Right cardiac atrium (tissue), 5 donors: ENCODE measurements at places on chromosomes 1 and 21. TPM values are rescaled to one million over a fixed set of nuclear protein-coding genes. Genes with fewer than 3 reads are reported as not detected.
A peak's percentile ranks its signal among the peaks of the same experiment; 100 is the strongest.

GRCh38 chr1:104718752-104719151 is 969.1 kb downstream of the AMY1C start:
- DNase-seq, result no peak

DNA sequence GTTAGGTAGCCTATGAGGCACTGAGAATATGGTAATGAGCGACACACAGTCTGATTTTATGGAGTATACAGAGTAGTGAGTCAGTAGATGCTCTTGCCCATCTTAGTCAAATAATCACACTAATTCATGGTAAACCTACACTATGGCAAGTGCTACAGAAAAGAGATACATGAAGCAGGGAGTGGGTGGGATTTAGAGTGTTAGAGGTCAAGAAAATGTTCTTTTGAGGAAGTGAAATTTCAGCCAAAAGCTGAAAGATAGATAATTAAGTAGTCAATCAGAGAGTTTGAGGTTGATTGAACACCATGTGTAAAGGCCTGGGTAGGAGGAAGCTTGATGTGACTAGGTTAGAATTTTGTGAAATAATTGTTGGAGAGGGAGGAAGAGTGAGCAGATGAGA is 14.7 kb downstream of the MDM4 start:
- no peak for DNase-seq

- no peak for DNase-seq
These were observed 632 bp upstream of the FALEC start for GRCh38 chr1:150514913-150515327.

DNA sequence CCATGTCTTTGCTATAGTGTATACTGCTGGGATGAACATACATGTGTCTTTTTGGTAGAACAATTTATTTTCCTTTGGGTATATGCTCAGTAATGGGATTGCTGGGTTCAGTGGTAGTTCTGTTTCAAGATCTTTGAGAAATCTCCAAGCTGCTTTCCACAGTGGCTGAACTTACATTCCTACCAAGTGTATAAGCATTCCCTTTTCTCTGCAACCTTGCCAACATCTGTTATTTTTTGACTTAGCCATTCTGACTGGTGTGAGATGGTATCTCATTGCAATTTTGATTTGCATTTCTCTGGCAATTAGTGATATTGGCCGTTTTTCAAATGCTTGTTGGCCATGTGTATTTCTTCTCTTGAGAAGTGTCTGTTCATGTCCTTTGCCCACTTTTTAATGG is 37.5 kb upstream of the ANGPTL1 start:
- no peak for DNase-seq

GRCh38 chr1:48470481-48470855 is 1.5 kb downstream of the SPATA6 start:
- DNase-seq, result peak; percentile 80

DNA sequence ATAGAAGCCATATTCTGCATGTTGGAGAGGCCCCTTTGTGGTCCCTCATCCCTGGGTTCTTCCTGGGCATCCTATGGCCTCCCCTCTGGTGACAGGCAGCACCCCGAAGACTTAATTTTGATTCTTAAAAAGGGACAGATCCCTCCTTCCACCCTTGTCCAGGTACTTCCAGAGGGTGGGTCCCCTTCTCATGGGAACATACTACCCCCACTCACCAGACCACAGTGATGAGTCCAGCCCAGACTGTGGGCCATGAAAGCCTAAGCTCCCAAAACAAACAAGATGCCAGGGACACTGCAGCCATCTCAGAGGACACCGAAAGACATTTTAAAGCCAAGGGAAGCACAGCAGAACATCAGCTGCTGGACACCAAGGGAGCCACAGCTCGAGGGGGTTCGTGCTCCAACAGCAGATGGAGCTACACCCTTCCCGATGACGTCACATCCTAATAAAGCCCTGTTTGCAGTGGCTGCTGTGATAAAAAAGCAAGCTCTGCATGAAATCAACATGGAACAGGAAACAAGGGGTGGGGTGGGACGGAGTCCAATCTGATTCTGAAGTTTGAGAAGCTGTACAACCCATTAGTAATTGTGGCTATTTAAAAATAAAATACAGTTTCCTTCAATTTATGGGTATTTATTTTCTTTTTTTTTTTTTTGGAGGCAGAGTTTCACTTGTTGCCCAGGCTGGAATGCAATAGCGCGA is 32.4 kb downstream of the GNB1 start:
- peak; percentile 87 for DNase-seq

GRCh38 chr21:34313116-34313515 is 50.7 kb upstream of the KCNE2 start:
- no peak for DNase-seq

GRCh38 chr1:151832318-151832980 is 847 bp upstream of the RORC start:
- DNase-seq, result peak; percentile 88

DNA sequence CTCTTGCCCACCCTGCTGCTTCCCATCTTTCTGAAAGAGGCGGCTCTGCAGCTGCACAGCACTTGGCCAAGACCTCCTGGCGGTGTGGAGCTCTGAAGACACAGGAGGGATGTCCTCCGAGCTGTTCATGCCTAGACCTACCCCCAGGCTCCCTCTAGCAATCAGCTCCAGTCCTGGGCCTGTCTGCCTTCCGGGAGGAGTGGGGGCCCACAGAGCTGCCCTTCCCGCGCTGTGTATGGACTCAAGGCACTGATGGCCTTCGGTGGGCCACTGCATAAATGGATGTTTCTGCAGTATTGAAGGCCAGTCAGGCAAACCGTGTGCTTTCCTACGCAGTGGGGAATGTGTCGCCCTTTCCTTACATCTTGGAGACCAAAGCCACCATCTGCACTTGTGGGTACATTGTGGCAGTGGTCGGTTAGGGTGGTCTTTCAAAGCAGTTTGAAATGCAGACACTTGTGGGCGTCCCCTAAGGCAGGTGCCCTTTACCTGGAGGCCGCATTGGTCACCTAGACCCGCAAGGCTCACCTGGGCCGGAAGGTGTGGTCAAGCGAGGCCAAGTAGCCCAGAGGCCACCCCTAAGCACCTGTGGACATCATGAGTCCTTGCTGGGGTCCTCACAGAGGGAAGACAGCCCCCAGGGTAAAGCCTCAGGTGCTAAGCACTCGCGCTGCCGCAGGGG is 912 bp upstream of the PKNOX1 start:
- DNase-seq, result no peak

GRCh38 chr1:164587617-164588501 is 28.9 kb downstream of the PBX1 start:
- DNase-seq, result no peak

- DNase-seq, result no peak
These were observed 109.8 kb downstream of the USP25 start for GRCh38 chr21:15839601-15840000.

DNA sequence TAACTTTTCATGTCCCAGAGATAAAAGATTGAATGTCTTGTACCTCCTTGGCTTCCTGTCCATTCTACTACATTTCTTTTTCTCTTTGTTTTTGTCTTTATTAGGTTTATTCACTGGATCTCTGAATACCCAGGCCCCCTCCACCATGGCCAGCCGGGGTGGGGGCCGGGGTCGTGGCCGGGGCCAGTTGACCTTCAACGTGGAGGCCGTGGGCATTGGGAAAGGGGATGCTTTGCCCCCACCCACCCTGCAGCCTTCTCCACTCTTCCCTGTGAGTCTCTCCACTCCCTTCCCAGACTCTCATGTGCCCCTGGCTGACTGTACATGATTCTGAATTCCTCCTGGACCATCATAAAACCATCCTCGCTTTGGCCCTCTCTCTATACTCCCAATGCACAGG is 10.2 kb downstream of the POLR3GL start:
- no peak for DNase-seq

DNA sequence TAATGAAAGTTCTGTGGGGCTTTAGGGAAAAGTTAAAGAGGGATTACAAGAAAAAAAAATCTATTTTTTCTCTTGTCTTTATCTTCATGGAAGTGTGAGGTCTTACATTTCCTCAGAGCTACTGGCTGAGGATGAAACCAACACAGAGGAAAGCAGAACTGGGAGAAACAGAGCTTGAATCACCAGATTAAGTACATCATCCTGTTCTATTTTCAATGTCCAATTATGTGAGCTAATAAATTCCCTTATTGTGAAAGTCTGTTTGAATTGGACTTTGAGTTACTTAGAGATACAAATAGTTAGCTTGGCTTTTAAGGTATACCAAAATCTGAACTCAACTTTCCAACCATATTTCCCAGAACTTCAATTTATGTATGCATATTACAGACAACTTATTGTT is 69.2 kb downstream of the LPGAT1 start:
- no peak for DNase-seq

GRCh38 chr1:59692591-59692990 is 122.2 kb upstream of the HOOK1 start:
- no peak for DNase-seq

- peak; percentile 26 for DNase-seq
These were observed 3.5 kb upstream of the ZNF669 start for GRCh38 chr1:247107694-247108093.

DNA sequence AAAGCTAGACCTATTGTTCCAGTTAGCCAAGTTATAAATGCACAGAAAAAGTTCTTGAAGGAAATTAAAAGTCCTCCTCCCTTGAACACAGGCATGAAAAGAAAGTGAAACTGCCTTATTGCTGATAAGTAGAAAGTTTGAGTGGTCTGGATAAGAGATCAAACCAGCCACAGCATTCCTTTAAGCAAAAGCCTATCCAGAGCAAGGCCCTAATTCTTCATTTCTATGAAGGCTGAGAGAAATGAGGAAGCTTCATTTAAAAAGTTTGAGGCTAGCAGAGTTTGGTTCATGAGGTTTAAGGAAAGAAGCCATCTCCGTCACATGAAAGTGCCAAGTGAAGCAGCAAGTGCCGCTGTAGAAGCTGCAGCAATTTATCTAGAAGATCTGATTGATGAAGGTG is 2.7 kb upstream of the SSX2IP start:
- DNase-seq, result no peak

GRCh38 chr21:42120101-42120902 is 49.2 kb downstream of the UMODL1 start:
- no peak for DNase-seq

DNA sequence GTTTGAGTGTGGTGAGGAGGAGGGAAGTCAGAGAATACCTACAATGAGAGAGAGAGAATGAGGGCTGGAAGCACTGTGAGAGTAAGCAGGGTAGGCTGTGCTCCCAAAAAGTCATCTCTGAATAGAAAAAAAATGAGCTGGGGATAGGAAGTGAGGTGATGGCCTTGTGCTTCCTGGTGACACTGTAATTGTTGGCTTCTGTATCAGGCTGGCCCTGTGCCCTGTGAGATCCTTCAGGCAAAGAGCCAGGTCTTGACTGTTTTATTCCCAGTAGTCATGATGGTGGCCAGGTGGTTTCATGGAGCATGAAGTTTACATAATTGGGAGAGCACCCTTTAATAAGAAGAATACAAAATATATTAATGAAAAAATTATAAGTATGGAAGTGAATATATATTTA is 20.4 kb upstream of the SPATA6 start:
- DNase-seq, result no peak

DNA sequence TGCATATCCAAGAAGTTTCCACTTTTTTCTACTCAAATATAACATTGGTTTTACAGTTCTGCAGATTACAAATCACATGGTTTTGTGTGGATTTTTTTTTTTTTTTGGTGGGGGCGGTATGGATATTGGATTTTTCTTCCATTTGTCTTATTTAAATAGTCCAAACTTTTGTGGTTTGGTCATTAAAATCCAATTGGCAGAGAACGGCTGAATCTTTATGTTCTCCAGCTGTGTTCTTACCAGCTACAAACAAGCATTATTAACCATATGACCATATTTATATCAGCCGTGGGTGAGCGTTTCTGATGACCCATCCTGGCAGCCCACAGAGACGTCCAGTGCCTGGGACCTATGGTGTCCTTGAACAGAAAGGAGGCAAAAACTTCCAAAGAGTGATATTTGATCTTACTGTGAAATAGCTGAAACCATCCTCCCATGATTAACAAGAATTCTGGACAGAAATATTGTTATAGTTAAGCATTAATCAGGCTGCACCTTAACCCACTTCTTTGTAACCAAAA is 200.4 kb downstream of the LYPLAL1 start:
- no peak for DNase-seq

GRCh38 chr1:55774446-55774845 is 559.3 kb upstream of the USP24 start:
- DNase-seq, result no peak

- no peak for DNase-seq
These were observed 134.8 kb downstream of the NOS1AP start for GRCh38 chr1:162204129-162204822.

DNA sequence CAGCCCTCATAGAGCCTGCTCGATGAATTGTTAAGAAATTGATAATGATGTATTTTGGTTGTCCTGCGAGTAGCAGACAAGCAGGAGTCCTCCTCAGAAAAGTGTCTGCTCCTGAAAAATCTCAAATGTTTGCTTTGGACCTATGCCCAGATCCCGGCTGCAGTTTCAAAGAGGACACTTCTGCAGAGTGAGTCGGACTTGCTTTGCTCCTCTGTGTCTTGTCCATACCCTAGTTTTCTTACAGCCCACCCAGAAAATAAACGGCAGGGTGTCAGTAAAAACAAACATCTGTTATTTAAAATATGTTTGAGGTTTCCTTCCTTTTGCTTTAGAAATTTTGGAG is 2.8 kb downstream of the S100A10 start:
- DNase-seq, result no peak

DNA sequence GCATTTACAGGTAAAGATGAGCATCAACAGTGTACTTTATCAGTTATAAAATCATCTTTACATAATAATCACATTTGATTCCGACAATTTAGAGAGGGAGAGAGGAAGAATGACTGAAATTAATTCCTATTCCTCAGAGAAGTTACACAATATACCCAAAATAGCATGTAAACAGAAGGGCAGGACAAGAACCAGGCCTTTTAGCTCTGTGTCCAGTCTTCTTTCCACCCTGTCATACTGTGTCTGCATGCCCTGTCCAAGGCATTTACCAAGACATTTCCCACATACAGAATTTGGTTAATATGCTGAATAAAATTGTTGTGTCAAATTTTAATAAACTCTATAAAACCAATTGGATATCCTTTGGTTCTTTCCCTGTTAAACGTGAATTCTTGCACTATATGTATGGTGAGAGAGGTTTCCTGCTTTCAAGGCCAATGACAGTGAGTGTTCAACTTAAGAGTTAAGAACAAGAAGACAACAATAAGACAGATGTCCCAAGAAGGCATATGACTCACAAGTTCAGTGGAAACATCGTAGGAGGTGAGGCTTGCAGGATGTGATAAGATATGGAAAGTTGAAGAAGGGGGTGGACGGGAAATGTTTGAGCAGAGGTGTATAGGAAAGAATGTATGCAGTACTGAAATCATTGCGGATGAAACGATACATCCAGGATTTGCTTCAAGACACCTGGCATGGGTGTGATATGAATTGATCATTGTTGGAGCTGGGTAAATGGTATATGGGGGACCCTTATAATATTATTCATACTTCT is 20.8 kb downstream of the LRRC8B start:
- no peak for DNase-seq

- no peak for DNase-seq
These were observed 52.6 kb downstream of the FOXO6 start for GRCh38 chr1:41413748-41414281.

- no peak for DNase-seq
These were observed 252.9 kb downstream of the KCNT2 start for GRCh38 chr1:196355206-196355786.

GRCh38 chr1:200029035-200029821 is 1.7 kb downstream of the NR5A2 start:
- no peak for DNase-seq

The PTPN7 gene
- 0.29 TPM for polyA plus RNA-seq

The FNDC5 gene
- 106 TPM for polyA plus RNA-seq

The TNFAIP8L2 gene
- 2.1 TPM for polyA plus RNA-seq

The PDPN gene
- 11.7 TPM for polyA plus RNA-seq

The COL8A2 gene
- 2.4 TPM for polyA plus RNA-seq

The OR2L8 gene
- not detected for polyA plus RNA-seq

The DR1 gene
- polyA plus RNA-seq, result 12.0 TPM

The TMEM39B gene
- polyA plus RNA-seq, result 6.2 TPM

The BRDT gene
- polyA plus RNA-seq, result not detected

The BTBD8 gene
- polyA plus RNA-seq, result 1.5 TPM

The ACTL8 gene
- not detected for polyA plus RNA-seq
